ENCODE measurements at places on chromosomes 16 and 17. TPM values are rescaled to one million over a fixed set of nuclear protein-coding genes. Genes with fewer than 3 reads are reported as not detected.

Gene TPSG1
- not detected for polyA plus RNA-seq

Gene CACNG5
- not detected for polyA plus RNA-seq

Gene HEATR3
- 6.9 TPM for polyA plus RNA-seq

Gene CES1
- polyA plus RNA-seq: not detected

Gene NLE1
- polyA plus RNA-seq: 34.5 TPM

Gene C16orf96
- polyA plus RNA-seq: not detected

Gene KRT12
- not detected for polyA plus RNA-seq

Gene KRTAP9-2
- not detected for polyA plus RNA-seq

Gene CLDN7
- polyA plus RNA-seq: 25.0 TPM

Gene MT3
- not detected for polyA plus RNA-seq

GRCh38 chr16:11051879-11052808, 107.8 kb downstream of the CLEC16A start:
- DNase-seq: no peak

GRCh38 chr17:74920642-74921025, 2.4 kb downstream of the USH1G start:
- peak; percentile 44 for DNase-seq

DNA sequence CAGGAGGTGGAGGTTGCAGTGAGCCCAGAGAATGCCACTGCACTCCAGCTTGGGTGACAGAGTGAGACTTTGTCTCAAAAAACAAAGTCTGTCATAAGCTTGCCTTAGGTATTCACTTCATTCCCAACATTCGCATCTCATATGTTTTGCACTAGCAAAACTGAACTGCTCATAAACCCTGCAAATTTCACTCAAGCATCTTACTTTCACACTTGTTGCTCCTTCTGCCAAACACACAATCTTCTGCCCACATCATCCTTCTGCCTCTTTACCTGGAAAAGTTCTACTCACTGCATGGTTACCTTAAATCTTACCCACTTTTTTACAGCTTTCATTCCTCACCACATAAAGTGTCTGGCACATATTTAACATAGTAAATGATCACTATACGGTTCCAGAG, 152.5 kb downstream of the USP22 start:
- no peak for DNase-seq

- no peak for DNase-seq
Measured at GRCh38 chr17:63925615-63926014, 6.5 kb downstream of the CD79B start.

DNA sequence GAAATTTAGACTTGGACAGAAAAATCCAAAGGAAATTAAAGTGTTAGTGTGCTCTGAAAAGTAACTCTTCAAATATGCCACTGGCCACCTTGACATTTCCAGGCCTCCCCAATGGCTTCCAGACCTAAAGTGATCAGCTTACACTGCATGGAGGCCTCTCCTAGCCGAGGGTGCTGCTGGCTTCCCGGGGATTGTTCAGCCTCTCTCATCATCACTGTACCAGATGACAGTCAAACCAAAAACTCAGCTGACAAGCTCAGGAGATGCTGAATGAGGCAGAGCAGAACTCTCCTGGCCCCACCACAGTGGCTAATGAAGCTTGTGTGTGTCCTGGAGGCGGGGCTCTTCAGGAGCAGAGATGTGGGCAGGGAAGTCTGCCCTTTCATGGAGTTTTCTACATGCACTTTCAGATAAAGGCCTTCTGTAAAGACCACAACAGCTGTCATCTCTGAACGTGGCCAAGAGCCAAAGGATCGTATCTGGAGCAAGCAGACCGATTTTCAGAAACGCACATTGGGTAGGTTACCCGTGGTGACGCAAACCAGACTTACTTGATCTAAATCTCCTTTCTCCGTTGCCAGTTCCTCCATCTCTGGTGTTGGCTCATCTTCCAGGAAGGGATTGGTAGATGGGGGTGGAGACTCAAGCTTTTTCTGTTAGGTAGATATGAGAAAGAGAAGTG, 113.3 kb downstream of the VPS53 start:
- no peak for DNase-seq

DNA sequence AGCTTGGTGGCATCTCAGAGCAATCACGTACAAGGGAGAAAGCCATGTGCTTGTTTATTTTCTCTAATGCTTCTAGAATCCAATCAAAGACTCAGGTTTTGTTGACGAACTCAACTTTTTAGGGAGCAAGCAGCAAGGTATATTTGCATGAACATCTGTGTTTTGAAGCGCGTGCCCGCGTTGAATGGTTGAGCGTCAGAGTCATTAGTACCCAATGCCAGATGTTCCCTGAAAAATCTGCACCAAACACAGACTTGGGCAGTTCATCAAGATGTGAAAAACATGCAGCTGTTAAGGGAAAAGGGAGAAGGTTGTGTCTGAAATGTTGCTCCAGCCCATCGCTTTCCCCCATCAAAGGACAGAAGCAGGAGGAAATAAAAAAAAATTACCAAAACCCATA, 170.4 kb downstream of the SNX29 start:
- DNase-seq: no peak

GRCh38 chr17:68292689-68293040, 1.4 kb downstream of the ARSG start:
- DNase-seq: no peak

- DNase-seq: no peak
Measured at GRCh38 chr16:84598360-84598759, 19.5 kb downstream of the COTL1 start.

DNA sequence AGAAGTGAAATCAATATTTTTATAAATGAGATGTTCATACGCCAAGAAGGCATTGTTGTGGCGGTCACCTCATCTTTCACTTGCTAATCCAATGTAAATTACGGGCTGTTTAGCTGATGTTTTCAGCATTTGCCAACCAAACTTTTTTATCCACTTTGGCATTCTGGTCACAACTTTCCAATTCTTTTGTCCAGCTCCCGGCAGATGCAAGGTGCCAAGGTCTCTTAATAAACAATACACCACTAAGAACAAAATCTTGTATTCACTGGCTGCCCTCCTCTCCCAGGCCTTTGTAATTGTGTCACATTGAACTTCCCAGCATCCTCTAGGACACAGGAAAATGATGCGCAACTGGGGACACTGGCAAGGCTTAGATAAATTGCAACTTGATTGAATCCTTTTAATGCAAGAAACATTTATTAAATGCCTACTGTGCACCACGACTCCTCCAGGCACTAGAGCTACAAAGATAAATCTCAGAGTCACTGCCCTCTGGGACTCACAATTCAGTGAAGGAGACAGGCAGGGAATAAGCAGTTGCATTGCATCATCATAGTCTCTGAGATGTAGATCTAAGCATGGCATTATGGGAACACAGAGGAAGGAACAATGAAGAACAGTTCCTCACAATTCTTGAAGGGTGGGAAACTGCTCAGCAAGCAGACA, 165.4 kb upstream of the C16orf82 start:
- no peak for DNase-seq

DNA sequence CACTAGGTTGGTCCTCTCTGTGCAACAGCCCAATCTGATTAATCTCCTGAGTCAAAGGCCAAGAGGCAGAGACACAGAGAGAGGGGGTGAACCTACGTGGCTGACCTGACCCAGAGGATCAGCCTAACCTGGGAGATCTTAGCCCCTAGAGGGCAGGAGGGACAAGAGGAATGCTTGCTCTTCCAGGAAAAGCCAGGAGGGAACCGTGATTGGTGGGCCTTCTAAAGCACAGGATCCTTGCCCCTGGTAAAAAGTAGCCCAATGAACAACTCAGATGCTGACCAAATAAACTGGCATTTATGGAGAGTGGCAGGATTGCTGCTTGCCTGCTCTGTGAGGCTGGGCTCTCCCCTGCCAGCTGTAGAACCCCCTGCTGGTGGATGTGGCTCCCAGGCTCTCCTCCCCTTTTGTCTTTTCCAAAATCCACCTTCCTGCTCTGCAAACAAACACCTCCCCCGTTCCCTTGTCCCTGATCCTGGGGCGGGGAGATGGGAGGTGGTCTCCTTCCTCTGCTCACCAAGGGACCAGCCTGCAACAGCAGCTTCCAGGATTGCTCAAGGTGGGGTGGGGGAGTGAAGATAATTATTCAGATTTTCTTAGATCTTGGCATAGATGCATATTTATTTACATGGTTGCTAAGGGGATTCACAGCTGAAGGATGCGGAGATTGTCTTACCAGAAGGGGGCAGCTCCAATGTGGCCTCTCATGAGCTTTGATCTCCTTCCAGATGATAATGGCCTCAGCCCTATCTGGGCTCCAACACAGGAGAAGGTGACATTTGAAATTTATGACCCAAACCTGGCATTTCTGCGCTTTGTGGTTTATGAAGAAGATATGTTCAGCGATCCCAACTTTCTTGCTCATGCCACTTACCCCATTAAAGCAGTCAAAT, 71.9 kb downstream of the SDR42E1 start:
- DNase-seq: no peak

- DNase-seq: no peak
Measured at GRCh38 chr16:68994324-68994723, 111.1 kb upstream of the HAS3 start.

DNA sequence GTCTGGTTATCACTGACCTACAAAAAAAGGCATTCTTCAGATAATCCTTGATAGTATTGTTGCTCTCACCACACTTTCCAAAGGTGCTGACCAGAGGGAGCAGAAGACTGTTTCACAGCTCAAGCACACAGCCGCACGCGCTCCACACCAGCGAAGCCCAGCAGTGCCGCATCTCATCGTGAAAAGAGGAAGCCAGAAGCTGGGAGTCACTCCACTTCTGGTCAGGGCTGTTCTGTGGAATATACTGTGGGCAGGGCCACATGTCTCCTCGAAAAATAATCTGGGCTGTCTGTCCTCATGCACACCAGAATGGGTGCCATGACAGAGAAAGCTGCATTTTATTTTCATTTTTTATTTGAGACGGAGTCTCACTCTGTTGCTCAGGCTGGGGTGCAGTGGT, 7.3 kb upstream of the PRSS36 start:
- DNase-seq: no peak

DNA sequence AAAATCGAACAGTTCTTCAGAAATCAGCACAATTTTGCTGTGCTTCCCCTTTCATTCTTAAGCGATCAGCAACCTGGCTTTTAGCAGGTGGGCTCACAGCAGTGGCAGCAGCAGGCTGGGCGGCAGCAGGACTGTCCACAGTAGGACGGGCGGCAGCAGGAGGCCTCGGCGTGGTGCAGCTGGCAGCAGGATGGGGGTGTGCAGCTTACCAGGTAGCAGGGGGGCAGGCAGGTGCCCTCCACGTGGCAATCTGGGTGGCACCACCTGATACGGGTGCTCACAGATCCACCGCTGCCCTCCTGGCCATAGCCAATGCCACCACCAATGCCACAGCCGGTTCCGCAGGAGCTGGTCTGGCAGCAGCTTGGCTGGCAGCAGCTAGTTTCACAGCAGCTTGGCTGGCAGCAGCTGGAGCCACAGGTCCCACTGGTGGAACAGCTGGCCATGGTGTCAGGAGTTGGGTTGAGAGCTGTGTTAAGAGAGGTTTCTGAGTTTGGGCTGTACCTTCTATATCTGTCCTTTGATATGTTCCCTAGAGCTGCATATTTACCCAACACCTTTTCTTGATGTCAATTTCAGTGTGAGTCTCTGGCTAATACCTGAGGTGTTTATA, at the start of gene KRTAP1-4:
TSS of gene KRTAP1-4 (minus strand) at position 563 of the 613 bp plus-strand sequence. CDS start at position 446, 117 bp downstream.
- no peak for DNase-seq

DNA sequence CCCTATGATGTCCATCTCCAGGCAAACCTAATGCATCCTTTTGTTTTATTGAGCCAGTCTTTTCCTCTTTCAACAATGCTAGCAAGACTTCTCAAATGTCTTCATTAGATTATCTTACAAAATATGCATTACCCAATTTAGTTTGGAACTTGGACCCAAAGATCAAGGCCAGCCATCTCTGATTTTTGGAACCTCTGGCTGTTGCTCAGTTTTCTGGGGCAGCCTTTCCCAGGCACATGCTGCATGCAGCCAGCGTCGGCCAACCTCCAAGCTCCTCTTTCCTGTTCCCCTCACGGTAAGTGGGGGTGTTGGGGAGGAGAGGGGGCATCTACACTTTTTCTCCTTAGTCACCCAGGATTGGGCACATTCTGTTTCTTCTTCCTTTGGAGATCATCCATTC, 189.3 kb downstream of the PRKCA start:
- no peak for DNase-seq

- DNase-seq: no peak
Measured at GRCh38 chr17:64281962-64282752, 19.1 kb upstream of the TEX2 start.

DNA sequence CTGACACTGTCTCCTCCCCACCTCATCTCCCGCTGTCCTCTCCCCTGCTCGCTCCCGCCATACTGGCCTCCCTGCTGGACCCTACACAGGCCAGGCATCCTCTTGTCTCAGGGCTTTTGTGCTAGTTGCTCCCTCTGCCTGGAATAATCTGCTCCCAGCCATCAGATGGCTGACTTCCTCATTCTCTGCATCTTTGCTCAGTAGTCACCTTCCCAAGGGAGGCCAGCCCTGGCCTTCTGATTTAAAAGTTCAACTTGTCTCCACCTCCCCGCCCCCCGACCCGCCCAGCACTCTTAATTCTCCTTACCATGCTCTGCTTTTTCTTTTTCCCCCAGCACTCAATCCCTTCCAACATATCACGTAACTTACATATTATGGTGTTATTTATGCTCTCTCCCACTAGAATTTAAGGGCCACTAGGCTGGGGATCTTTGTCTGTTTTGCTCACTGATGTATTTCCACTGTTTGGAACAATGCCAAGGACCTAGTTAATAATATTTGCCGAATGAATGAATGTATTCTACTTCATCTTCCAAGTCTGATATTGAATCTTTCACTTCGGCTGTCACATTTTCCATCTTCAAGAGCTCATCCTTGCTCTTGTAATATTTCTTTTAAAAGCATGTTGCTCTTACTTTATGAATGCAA, 178.3 kb downstream of the CDK5R1 start:
- no peak for DNase-seq

- DNase-seq: no peak
Measured at GRCh38 chr17:72462407-72462806, 341.6 kb downstream of the SOX9 start.

DNA sequence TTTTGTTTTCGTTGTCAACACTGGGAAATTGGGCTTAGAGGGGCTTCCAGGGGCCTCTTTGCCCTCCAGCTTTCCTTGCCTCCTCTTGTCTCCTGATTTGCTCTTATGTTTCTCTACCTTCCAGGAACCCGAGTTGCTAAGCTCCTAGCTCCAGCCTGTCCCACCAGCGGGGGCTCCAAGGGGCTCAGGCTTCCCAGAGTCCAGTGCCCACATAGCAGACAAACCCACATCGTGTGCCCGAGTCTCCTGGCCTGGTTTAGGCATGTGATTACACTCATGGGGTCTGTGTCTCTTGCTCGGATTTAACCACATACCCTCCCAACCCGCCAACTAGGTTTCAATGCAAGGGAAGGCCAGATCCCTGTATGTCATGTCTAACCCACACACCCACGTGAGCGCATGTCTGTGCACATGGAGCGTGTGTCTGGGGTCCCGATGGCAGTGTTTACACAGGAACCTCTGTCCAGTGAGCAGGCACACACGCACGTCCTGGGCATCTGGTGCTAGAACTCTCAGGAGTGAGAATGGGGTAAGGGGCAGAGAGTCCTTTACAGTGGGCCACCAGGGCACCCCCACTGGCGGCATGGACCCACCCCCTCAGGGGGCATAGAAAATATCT, 76.1 kb upstream of the MED9 start:
- DNase-seq: no peak

- no peak for DNase-seq
Measured at GRCh38 chr16:52117171-52117570, 429.8 kb downstream of the TOX3 start.

- no peak for DNase-seq
Measured at GRCh38 chr17:34434052-34434451, 71.0 kb upstream of the CCL1 start.
